ENCODE measurements at places on chromosomes 3 and 15.

DNA sequence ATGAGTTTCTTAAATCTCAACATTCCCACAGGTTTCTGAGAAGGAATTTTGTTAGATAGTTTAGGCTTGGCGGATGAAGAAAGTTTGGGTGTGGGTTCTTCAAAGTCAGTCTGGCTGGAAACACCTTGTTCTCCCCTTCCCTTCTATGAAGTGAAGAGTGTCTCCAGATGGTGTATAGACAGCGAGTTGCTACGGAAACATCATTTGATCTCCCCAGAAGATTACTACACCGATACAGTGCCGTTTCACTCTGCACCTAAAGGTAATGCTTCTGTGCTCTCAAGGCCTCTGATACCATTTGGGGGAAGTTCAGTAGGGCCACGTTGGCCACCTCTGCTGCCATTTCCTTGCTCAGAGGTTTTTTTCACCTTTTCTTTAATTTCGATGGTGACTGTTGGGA is 20.6 kb downstream of the DLEC1 start:
- no peak for DNase-seq

GRCh38 chr3:73292220-73292619 is 230.8 kb downstream of the EBLN2 start:
- DNase-seq, result no peak

- DNase-seq, result no peak
These were observed 449.9 kb upstream of the NAALADL2 start for GRCh38 chr3:174409086-174409743.

- DNase-seq, result no peak
These were observed 16.0 kb downstream of the LPP start for GRCh38 chr3:188169830-188170455.

DNA sequence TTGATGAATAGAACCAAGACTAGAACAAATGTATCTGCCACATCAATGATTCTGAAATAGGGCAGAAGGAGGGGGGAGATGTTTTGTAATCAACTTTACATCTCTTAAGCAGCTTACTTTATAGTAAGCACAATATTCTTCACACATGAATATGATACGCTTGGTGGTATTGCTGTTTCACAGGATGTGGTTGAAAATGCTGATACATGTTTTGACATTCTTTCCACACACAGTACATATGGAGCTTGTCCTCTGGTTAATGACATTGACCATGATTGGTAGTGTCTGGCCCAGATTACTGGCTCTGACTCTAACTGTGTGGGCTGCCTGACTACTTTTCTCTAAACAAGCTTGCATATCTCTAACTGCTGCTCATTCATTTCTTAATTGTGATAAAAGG is 168.9 kb downstream of the KLHL25 start:
- DNase-seq, result no peak

DNA sequence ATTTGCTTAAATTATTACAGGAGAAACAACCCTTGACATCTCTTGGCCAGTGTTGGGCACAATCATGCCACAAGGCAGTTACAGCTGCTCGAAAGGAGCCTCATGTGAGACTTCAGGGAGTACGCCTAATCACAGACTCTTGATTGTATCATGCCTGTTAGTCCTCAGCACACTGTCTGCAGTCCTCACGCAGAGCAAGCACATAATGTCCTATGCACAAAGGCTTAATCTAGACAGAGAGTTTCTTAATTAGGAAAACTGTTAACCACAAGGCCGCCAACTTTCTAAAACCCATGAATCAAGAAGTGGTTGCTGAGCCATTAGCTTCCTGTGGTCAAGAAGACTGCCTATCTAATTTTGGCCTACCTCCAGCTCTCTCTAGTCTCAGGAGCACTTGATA is 172.0 kb downstream of the UNC13C start:
- DNase-seq, result no peak

- DNase-seq, result no peak
These were observed 112.3 kb downstream of the IQCH start for GRCh38 chr15:67366904-67367303.

GRCh38 chr3:197258168-197258755 is 40.1 kb downstream of the DLG1 start:
- DNase-seq, result no peak

GRCh38 chr3:66394753-66395249 is 106.0 kb downstream of the LRIG1 start:
- no peak for DNase-seq

DNA sequence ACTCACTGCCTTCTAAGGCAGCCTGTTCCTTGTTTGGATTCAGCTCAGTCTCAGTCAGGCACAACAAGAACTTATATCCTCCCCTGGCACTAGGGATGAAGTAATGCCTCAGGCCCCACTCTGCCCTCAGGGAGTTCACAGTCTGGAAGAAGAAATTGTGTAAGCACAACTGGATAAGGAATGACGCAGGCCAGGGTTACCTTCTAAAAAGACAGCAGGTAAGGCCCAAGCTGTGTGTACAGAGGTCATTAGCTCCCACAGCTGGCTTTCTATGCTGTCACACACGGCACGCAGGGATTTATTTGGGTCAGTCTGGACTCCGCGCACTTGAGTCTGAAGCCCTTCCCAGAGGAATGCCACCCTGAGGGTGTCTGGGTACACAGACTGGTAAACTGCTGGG is 82.9 kb downstream of the IQSEC1 start:
- no peak for DNase-seq

GRCh38 chr3:104598848-104599511 is 767.7 kb upstream of the ALCAM start:
- no peak for DNase-seq

DNA sequence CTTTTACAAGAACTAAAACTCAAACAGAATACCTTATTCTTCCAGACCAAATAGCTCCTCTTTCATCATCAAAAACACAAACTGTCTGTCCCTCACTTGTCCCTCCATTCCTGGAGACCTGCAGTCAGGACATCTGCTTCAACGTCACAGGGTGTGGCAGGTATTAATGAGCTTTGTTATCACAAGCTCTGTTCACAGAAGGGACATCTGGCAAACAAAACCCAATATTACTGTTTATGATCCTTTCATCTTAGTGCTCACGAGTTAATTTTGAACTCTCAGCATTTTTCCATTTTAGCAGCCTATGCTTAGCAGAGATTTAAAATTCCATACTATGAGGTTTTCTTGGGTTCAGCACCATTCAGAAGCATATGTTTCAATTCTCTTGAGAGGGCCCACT is 32.9 kb downstream of the AP3S2 start:
- no peak for DNase-seq

DNA sequence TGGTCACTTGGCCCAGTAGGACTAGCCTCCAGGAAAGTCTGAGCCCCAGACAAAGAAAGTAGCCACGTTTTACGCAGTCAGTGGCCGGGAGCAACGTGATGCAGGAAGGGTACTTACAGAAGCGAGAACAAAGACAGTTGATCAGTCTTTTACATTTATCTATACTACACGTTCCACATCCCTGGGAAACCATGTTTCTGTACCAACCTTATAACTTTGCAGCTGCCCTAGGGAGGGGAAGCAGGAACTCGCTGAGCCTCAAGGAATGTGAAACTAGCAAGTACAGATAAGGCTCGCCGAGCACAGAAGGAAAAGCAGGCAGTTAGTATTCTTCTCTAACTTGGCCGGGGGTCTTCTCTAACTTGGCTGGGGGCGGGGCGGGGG is 3.4 kb upstream of the KNL1 start:
- DNase-seq, result no peak

DNA sequence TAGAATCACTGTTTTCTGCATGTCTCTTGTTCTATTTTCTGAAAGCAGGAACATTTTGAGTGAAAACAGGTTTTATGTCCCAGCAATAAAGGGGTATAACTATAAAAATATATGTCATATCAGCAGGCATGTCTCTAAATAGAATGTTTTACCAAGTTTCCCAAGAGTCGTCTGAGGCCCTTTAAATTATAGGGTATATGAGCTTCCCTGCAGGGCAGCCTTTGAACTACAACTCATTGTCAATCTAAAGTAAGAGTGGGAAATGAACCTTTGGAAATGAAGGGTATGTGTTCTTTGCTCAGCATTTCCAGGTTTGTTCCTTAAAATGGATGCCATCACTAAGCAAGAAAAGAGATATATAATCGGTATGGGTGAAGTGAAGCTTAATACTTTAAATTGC is 138.6 kb downstream of the LSAMP start:
- DNase-seq, result no peak

GRCh38 chr3:146100180-146100579 is 60.8 kb downstream of the PLOD2 start:
- DNase-seq, result no peak

- DNase-seq, result no peak
These were observed 98.3 kb downstream of the ABHD5 start for GRCh38 chr3:43789028-43789427.

DNA sequence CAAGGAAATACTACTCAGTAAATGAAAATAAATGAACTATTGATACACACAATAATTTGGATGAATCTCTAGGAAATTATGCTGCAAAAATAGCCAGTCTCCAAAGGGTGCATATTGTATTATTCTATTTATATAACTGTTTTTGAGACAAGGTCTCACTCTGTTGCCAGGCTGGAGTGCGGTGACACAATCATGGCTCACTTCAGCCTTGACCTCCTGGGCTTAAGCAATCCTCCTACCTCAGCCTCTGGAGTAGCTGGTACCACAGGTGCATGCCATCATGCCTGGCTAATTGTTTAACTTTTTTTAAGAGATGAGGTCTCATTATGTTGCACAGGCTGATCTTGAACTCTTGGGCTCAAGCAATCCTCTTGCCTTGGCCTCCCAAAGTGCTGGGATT is 12.5 kb downstream of the KLHDC8B start:
- DNase-seq, result no peak

GRCh38 chr3:51270559-51270958 is 114.5 kb upstream of the MANF start:
- DNase-seq, result no peak

DNA sequence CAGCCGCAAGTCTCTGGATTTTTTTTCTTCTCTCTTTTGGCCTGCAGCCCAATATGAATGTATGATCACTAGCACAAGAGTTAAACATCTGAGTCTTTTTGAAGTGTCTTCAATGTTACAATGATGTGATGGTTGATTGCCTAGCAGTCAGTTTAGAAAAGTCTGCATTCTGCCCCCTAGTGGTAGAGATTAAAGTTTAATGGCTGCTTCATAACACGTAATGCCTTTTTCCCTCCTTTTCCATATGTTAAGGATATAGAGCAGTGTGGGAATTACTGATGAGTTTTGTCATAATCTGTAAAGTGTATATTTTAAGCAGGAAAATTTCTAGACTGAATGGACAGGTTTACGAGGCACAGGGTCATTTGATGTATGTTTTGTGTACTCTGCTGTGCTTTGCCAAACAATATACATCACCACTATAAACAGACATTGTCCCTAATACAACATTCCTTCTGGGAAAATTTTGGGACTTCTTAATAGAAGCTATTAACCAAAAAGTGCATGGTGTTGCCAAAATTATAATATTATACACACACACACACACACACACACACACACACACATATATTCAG is 1038.5 kb upstream of the NR2F2 start:
- DNase-seq, result no peak

DNA sequence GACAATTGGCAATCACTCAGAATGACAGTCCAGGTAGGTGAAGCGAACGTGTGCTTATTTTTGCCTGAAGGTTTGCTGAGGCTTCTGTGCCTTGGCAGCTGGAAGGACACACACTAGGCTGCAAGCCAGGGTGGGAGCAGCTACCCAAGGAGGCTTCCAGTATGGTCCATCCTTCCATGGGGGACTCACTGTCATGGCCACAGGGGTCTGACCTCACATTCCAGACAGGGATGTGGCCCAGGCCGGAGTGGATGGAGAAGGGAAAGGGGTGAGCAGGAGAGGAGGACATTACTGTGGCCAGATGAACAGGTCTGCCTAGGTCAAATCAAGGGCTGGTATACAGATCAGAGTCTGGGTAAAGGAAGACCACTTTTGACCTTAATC is 247.7 kb downstream of the ADAMTS17 start:
- no peak for DNase-seq

- DNase-seq, result no peak
These were observed 51.8 kb downstream of the SLC12A8 start for GRCh38 chr3:125160606-125161371.

DNA sequence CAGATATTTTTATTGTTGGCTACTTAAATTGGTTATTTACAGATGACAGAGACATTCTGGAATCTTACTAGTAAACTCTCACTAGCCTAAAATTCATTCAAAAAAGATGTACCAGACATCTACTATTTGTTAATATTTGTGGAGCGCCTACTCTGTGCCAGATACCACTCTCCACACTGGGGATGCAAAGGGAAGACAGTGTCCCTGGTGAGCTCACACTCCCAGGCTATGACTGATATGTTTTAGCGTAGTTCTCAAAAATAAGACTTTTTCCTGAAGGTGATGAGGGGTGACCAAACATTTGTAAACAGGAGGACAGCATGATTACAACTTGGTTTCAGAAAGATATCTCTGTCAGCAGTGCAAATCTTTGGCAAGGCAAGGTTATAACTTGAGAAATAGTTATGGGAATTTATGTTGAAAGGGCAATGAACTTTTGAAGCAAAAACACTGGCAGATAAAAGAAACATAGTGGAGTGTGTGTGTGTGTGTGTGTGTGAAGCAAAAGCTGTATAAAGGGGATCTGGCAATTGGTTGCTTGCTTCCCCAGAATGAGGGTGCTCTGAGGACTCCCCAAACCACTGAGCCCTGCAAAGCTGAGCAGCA is 51.2 kb downstream of the HACD2 start:
- DNase-seq, result no peak

- no peak for DNase-seq
These were observed 15.5 kb upstream of the ZBED2 start for GRCh38 chr3:111610612-111611054.

- DNase-seq, result no peak
These were observed 45.7 kb downstream of the EIF2AK4 start for GRCh38 chr15:39979606-39980005.

DNA sequence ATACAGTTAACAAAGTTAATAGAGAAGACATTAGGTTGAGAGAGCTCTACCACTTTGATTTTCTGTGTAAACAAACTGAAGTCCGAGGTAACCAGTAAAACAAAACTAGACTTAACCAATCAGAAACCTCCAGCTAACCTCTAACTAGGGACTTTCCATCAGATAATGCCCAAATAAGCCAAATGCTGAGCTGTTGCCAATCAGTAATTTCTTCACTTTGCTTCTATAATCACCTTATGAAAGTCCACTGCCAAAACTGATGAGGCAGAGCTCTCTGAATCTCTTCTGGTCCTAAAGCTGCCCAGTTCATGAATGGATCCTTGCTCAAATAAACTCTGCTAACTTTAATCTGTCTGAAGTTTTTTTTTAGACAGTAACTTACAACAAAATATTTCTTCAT is 448.0 kb upstream of the NECTIN3 start:
- no peak for DNase-seq

- DNase-seq, result no peak
These were observed 49.8 kb downstream of the MBNL1 start for GRCh38 chr3:152318512-152318911.

DNA sequence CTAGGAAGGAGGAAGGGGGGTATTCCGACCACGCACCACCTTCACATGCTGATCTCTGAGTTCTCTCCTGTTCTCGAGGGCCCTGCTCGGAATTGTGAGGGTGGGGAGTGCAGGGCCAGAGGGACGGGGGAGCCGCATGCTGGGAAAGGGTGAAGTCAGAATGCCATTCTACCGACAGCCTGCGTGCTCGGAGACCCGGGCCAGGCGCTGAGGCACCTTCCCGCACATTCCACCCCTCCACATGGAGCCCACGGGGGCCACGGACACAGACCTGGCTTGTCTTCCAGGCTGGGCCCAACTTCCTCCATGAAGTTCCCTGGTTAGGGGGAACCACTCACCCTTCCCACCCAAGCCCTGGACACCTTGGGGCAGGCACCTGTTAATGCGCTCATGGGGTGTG is 28.7 kb upstream of the PIGZ start:
- no peak for DNase-seq

- no peak for DNase-seq
These were observed 75.0 kb downstream of the PEX5L start for GRCh38 chr3:179961703-179962078.
